ENCODE measurements at places on chromosomes 3 and 15.

- DNase-seq, result peak; percentile 55
- peak overlapping the region; percentile 89 for H3K27ac ChIP-seq
Observed at GRCh38 chr15:64460724-64461720, 644 bp downstream of the ZNF609 start.

GRCh38 chr3:99419116-99419515, 219.3 kb upstream of the COL8A1 start:
- no peaks in the 10 kb centered on the region for H3K36me3 ChIP-seq
- H3K27ac ChIP-seq, result no peak overlapping the region
- no peak for DNase-seq
- no peak overlapping the region for H3K4me3 ChIP-seq
- no peaks in the 10 kb centered on the region for H3K4me1 ChIP-seq

DNA sequence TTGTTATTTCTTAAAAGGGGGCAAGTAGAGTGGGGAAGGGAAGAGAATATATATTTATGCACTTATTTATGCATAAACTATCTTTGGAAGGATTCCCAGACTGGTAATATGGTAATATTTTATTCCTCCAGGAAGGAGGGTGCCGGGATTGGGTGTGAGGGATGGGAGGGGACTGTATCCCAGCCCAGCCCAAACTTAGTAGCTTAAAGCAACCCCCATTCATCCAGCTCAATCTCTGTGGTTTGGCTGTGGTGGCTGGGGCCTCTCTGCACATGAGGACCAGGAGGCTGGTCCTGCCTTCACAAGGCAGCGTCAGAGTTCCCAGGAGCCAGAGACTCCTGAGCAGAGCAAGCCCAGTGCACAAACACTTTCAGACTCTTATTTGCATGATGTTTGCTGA, 48.4 kb downstream of the CCNL1 start:
- peaks cover 4% of the 10 kb centered on the region for H3K27me3 ChIP-seq
- no peaks in the 10 kb centered on the region for H3K4me1 ChIP-seq
- H3K36me3 ChIP-seq, result no peaks in the 10 kb centered on the region
- no peak overlapping the region for H3K27ac ChIP-seq

GRCh38 chr3:135017003-135017893, 222.2 kb downstream of the EPHB1 start:
- no peak overlapping the region for H3K4me3 ChIP-seq
- H3K4me1 ChIP-seq, result no peaks in the 10 kb centered on the region
- H3K27me3 ChIP-seq, result no peaks in the 10 kb centered on the region
- no peak overlapping the region for H3K27ac ChIP-seq
- no peak for DNase-seq
- H3K36me3 ChIP-seq, result no peaks in the 10 kb centered on the region

DNA sequence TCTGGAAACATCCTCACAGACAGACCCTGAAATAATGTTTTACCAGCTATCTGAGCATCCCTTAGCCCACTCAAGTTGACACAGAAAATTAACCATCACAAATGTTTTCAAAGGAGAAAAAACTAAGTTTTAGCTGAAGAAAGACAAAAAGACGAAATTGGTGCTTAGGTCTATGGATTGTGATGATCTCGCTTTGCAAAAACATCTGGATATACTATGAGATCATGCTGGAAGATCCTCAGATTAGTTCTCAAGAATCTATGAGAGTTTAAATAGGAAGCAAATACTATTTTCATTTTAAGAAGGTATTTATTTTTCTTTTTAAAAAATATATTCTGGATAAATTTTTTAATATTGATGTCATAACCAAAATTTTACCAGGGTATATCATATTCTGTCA, 42.6 kb upstream of the MBNL1 start:
- DNase-seq, result no peak
- no peak overlapping the region for H3K27ac ChIP-seq
- no peaks in the 10 kb centered on the region for H3K27me3 ChIP-seq
- H3K4me3 ChIP-seq, result no peak overlapping the region
- no peaks in the 10 kb centered on the region for H3K36me3 ChIP-seq

GRCh38 chr15:44084770-44085169, 110.3 kb downstream of the FRMD5 start:
- no peak for DNase-seq
- H3K4me3 ChIP-seq, result no peak overlapping the region
- no peak overlapping the region for H3K27ac ChIP-seq
- H3K27me3 ChIP-seq, result peaks cover 14% of the 10 kb centered on the region
- no peaks in the 10 kb centered on the region for H3K36me3 ChIP-seq
- H3K4me1 ChIP-seq, result no peaks in the 10 kb centered on the region

DNA sequence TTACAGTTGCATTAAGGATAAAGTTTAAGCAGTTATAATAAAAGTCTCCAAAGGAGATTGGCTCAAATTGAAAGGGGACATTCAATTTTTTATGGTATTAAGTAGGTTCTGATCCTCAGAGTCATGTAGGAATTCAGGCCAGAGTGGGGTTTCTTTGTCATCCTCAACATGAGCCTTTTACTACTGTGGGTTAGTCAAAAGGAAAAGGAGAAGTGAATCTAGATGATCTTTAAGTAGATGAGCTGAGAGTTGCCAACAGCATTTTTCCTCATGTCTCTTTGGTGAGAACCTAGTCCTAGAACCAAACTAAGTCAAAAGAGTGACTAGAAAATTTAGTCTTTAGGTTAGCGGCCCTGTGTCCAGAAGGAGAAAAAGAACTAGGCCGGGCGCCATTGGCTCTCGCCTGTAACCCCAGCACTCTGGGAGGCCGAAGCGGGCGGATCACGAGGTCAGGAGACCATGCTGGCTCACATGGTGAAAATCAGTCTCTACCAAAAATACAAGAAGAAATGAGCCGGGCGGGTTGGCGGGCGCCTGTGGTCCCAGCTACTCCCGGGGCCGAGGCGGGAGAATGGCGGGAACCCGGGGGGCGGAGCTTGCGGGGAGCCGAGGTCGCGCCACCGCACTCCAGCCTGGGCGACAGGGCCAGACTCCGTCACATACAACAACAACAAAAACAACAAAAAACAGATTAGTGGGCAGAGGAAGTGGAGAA, 4.2 kb upstream of the CHL1 start:
- peaks cover 14% of the 10 kb centered on the region for H3K27me3 ChIP-seq
- no peak overlapping the region for H3K27ac ChIP-seq
- H3K4me3 ChIP-seq, result no peak overlapping the region
- H3K36me3 ChIP-seq, result peaks cover 2% of the 10 kb centered on the region
- DNase-seq, result no peak

GRCh38 chr15:38128341-38128781, 124.3 kb upstream of the SPRED1 start:
- H3K27me3 ChIP-seq, result peaks cover 5% of the 10 kb centered on the region
- H3K4me3 ChIP-seq, result no peak overlapping the region
- H3K36me3 ChIP-seq, result no peaks in the 10 kb centered on the region
- H3K4me1 ChIP-seq, result peaks cover 3% of the 10 kb centered on the region

DNA sequence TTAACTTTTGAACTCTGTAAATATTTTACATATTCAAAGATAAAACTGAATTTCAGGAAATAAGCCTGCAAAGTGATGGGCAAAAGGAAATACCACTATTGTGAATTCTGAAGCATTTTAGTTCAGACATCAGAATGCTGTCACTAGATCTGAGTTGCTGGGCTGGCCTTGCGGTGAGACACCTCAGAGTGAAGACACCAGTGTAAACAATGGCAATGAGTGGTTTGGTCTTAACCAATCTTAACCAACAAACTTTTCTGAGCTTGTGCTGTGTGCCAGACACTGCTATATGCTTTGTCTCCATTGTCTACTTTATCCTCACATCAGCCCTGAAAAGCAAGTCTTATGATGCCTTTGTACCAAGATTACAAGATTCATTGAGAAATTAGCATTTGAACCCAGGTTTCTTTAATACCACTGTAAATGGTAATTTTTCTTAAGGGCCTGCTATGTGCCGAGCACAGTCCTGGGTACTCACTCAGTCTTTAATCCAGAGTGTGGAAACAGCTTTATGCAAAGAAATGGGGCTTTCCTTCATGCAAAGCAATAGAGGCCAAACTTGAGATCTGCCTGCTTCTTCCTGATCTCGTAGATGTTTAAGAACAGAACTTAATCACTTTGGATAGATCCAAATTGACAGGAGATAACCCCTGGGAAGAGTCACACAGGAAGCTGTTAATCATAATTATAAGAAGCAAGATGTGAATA, 55.0 kb downstream of the TMEM39A start:
- H3K27ac ChIP-seq, result no peak overlapping the region
- H3K36me3 ChIP-seq, result peaks cover 14% of the 10 kb centered on the region
- no peak for DNase-seq
- no peaks in the 10 kb centered on the region for H3K4me1 ChIP-seq
- no peak overlapping the region for H3K4me3 ChIP-seq
- no peaks in the 10 kb centered on the region for H3K27me3 ChIP-seq

- DNase-seq, result peak; percentile 72
- H3K27me3 ChIP-seq, result peaks cover 6% of the 10 kb centered on the region
- no peak within 1 kb of the TSS for H3K4me3 ChIP-seq
- H3K27ac ChIP-seq, result peak within 1 kb of the TSS; percentile 66
Observed at GRCh38 chr3:45943207-45943846, at the start of gene CXCR6. CXCR6 (plus strand) TSS chr3:45943464; CDS start chr3:45946482, 3,018 bp downstream.

GRCh38 chr3:119360736-119361462, 66.7 kb downstream of the ARHGAP31 start:
- H3K4me3 ChIP-seq, result no peak overlapping the region
- H3K27ac ChIP-seq, result no peak overlapping the region
- H3K36me3 ChIP-seq, result peaks cover 3% of the 10 kb centered on the region
- H3K4me1 ChIP-seq, result no peaks in the 10 kb centered on the region

DNA sequence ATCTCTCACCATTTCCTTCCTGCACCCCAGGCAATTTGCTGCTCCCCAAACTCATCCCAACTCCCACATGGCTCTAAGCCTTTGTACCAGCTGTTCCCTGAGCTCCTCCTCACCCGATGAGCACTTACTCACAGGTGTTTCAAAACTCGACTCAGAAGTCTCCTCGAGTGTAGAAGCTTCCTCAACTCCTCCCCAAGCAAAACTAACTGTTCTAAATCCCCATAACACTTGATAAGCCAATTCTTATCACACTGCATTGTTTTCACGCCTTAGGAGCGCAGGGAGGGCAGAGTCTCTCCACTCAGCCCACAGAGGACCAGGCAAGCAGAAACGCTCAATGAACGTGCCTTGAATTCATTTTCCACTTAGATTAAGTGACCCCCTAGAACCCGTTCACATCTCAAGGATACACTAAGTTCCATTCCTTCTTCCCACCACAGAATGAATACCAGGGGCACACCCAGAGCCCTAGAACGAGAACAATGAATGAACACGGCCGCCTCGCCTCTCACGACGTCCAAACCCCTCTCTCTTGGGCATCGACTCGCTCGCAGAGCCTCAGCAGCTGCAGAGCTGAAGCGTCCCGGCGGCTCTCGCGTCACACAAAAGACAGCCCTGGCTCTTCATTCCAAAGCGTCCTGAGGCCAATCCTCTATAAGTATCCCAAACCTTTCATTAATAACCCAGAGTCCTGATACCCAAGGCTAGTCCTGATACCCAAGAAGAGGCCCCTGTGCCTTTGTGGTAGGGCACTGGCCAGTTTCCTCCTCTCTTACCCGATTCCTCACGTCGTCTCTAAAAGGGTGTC, 1.1 kb downstream of the RAF1 start:
- H3K27ac ChIP-seq, result peak overlapping the region; percentile 87
- H3K4me3 ChIP-seq, result peak overlapping the region; percentile 88
- peak; percentile 49 for DNase-seq
- peaks cover 7% of the 10 kb centered on the region for H3K36me3 ChIP-seq
- no peaks in the 10 kb centered on the region for H3K27me3 ChIP-seq
- peaks cover 38% of the 10 kb centered on the region for H3K4me1 ChIP-seq

Measured in activated CD4-positive, alpha-beta memory T cell treated with anti-CD3 and anti-CD28 coated beads for 36 hours (primary cell).